ENCODE measurements at places on chromosomes 1 and 21.

GRCh38 chr1:176456795-176457194, 6.2 kb upstream of the PAPPA2 start:
- DNase-seq, result no peak

GRCh38 chr1:61173118-61173517, 90.8 kb downstream of the NFIA start:
- DNase-seq, result no peak

DNA sequence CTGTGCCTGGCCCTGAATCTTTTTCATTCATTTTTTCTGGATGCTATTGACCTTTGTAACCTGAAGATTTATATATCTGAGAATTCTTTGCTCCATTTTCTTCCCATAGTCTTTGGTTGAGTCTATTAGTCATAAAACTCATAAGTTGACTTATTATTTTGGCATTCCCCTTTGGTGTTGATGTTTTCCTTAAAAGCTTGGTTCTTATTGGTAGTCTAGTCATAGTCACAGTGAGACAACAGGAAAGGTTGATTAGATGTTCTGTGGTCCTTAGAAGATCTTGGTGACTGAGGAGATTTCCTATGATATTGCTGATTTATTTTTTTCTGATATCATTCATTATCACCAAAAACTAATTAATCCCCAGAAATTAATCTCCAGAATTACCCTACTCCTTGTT, 86.2 kb downstream of the PTPRC start:
- DNase-seq, result no peak

- no peak for DNase-seq
Observed at GRCh38 chr21:37223804-37224345, 43.3 kb downstream of the VPS26C start.

DNA sequence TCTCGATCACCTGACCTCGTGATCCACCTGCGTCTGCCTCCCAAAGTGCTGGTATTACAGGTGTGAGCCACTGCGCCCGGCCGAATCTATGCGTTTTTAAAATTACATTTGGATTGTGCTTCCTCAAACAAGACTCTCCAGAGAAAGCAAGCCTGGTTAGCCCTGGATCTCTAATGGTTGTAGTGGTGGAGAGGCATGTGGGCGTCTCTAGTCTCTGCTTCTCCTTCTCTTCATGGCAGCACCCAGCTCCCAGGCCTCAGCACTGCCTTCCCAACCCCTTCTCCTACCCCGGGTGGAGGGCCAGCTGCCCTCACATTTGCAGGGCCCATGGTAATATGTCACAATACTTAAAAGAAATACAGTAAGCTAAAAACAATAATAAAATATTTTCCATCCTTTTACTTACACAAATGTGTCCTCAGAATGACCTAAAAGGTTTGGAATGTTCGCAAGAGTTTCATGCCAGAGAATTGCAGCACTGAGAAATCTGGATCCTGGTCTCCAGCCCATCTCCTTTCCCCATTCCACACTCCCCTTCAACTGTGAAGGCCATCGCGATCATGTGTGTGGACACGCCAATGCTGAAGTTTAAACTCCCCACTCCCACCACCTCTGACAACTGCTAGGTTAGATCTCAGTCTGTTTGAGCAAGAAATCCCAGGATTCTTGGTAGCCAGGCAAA, 7.0 kb downstream of the OR14I1 start:
- DNase-seq, result no peak

- no peak for DNase-seq
Observed at GRCh38 chr1:157111396-157112165, 12.0 kb upstream of the ETV3L start.

GRCh38 chr1:51341876-51342496, 11.6 kb upstream of the TTC39A start:
- DNase-seq, result no peak
